Activated T-helper 17 cell treated with anti-CD3 and anti-CD28 coated beads, Interleukin-2, amount 50 U/mL, for 72 hours (primary cell): ENCODE measurements at places on chromosomes 3 and 15. TPM values are rescaled to one million over a fixed set of nuclear protein-coding genes. Genes with fewer than 3 reads are reported as not detected.

CFAP20DC gene
- total RNA-seq, result 1.8 TPM

KNSTRN gene
- 65.9 TPM for total RNA-seq

VEPH1 gene
- total RNA-seq, result not detected

MORC1 gene
- 0.11 TPM for total RNA-seq

MUSTN1 gene
- not detected for total RNA-seq

CCR3 gene
- total RNA-seq, result not detected

EID1 gene
- 67.5 TPM for total RNA-seq

C3orf38 gene
- 33.3 TPM for total RNA-seq

CAV3 gene
- not detected for total RNA-seq

GOLGA8J gene
- total RNA-seq, result not detected

ATP13A5 gene
- total RNA-seq, result not detected

NRG4 gene
- not detected for total RNA-seq

CCR2 gene
- 17.5 TPM for total RNA-seq

GRCh38 chr3:52423173-52423572, 21.7 kb downstream of the SEMA3G start:
- ATAC-seq, result no peak

DNA sequence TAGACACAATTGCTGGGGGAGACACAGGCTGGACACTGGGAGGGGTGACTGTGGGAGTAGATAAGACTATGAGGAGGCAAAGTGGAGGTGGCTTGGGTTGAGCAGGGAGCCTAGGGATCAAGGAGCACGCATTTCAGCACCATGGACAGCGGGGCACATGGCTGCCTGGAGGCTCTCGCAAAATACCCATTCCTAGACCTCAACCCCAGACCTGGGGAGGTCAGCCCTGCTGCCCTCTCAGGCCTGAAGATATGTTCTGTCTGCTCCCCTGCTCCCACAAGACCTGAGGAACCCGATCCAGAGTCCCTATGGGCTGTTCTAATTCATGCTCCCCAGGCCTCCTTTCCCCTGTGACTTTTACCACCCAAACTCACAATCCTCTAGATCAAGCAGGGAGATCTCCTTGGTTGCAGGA, 16.0 kb upstream of the CPEB1 start:
- no peak for ATAC-seq

DNA sequence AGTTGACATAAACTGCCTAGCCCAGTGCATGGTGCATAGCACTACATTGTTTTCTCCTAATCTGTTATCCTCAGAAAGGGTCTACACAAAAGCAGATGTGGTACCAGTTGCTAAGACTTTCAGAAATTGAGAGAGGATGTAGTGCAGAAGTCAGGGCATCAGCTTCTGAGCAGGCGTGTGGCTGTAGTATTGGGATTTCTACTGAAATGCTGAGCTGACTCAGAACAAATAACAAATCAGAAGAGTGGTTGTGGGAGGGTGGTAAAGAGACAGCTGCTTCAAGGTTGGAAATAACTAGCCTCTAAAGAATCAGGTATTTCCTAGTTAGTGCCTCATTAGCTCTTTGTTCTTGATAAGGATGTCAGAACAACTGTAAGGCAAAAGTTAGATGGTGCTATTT, 161.3 kb downstream of the AKAP13 start:
- ATAC-seq, result peak; percentile 83

DNA sequence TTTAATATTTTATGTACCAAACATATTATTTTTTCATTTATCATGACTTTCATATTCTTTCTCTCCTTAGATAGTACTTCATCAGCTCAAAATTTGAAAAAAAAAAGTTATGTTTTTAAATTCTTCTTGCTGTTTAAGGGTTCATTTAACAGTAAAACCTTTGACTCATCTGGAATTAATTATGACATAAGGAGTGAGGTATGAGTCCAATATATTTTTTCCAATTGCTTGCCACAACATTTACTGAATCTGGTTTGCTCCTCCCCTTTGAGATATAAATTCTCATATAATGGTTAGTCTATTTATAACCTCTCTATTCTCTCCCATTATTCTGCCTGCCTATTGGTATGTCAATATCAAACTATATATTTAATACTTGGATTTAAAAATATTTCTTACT, 387.8 kb downstream of the TUSC7 start:
- no peak for ATAC-seq

GRCh38 chr3:172319595-172319994, 128.7 kb downstream of the GHSR start:
- no peak for ATAC-seq

DNA sequence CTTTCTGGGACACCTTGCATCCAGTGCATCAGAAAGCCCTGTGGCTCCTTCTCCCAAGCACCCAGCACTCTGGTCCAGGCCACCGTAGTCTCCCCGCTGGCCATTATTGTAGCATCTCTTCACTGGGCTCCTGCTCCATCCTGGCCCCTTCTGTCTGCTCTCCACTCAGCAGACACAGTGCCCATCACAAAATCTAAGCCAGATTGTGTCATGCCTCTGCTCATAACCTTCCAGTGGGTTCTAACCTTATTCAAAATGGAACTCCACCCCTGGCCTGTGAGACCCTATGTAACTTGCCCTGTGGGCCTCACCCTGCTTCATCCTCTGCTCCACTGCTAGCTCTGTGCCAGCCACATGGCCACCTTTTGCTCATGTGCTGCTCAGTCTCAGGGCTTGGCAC, 31.7 kb upstream of the PRR23E start:
- no peak for ATAC-seq

DNA sequence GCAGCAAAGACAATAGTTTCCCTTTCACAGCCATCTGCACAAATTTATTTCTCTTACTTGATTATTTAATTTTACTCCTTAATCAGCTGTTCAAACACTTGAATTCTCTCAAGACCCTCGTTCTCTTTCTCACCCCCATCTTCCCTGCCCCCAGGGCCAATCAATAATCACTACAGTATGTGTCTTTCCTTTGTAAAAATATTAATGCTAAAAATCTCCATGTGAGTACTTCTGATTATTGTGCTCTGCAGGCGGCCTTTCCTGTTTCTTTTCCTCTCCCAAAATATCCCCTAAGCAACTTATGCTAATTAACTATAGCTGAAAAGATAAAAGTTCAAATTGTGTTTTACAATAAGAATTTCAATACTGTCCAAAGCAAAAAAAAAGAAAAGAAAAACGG, 617.0 kb upstream of the CBLB start:
- ATAC-seq, result no peak

- ATAC-seq, result no peak
Observed at GRCh38 chr3:66665021-66665695, 164.3 kb upstream of the LRIG1 start.

GRCh38 chr3:5799398-5799797, 611.9 kb downstream of the EDEM1 start:
- no peak for ATAC-seq

- ATAC-seq, result no peak
Observed at GRCh38 chr15:72800833-72801481, 17.4 kb upstream of the ADPGK start.

GRCh38 chr15:43184407-43185124, 637 bp upstream of the CCNDBP1 start:
- no peak for ATAC-seq

- ATAC-seq, result peak; percentile 87
Observed at GRCh38 chr3:40971191-40972168, 227.8 kb upstream of the CTNNB1 start.

- ATAC-seq, result no peak
Observed at GRCh38 chr15:68888419-68888818, 41.9 kb upstream of the SPESP1 start.

- no peak for ATAC-seq
Observed at GRCh38 chr3:139548801-139549200, 9.3 kb upstream of the RBP1 start.

- ATAC-seq, result no peak
Observed at GRCh38 chr15:67031331-67031730, 34.1 kb upstream of the SMAD3 start.

DNA sequence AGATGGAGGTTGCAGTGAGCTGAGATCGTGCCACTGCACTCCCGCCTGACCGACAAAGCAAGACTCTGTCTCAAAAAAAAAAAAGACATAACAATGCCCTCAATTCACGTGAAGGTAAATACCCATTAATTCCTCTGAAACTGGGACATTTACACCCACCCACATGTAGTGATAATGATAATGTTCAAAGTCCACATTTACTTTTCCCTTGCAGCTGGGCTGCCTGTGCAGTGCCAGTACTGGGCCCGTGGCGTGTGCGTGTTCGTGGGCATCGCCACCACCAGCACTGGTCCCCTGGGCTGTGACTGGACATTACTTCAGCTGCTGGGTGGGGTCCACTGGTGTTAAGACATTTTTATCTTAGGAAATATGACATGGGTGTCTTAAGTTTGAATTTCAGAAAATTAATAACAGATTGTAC, 123.6 kb downstream of the SLC25A26 start:
- ATAC-seq, result no peak
